AML-193 (cell line): ENCODE measurements at places on chromosomes 1 and 21.
A peak's percentile ranks its signal among the peaks of the same experiment; 100 is the strongest.

GRCh38 chr1:158028969-158029368 is 35.5 kb downstream of the KIRREL1 start:
- DNase-seq: no peak

GRCh38 chr1:114224196-114224907 is 70.7 kb upstream of the SYT6 start:
- DNase-seq: no peak

GRCh38 chr1:211828584-211829342 is 1.8 kb downstream of the LPGAT1 start:
- no peak for DNase-seq

DNA sequence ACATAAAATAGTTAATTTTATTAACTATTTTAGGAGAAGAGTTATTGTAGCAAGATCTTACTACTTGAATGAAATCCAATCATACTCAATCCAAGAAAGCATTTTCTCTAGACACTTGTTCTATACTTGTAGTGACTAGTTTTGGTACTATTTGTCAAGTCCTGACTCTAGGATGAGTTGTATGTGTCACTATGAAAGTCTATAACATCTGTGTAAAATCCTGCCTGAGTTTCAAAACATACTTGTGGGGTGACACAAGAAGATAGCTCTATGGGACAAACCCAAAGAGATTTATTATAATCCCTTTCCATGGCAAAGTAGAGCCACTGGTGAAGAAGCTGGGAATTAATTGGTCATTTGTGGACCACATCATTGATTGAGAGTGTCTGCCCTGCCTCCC is 1042.2 kb upstream of the ADGRL4 start:
- DNase-seq: no peak

DNA sequence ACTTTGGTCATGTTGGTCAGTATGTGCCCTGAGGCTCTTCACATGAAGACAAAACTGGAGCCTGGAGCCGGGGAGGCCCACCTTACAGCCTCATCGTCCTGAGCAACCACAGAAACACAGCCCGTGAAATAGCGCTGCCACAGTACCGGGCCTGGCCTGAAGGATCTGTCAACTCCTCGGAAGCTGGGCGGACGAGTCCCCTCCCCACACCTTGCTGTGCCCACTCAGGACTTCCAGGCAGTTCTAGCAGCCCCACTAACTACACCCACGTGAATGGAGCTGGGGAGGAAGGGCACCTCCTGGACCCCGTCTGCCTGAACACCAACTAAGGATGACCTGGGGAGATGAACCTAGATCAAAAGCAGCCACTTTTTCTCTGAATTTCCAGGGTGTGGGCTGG is 24.7 kb downstream of the SDE2 start:
- no peak for DNase-seq

DNA sequence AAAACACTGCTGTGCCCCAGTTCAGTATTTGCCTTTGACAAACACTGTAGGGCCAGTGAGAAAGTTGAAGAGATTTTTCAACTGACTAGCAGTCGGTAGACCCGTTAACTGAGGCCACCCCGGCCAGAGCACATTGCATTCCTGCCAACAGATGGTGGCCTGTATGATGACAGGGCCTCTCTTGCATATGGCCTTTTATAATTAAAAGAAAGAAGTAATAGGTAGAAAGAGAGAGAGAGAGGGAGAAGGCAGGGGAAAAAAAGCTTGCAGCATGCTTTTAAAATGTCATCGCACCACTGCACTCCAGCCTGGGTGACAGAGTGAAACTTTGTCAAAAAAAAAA is 4.7 kb upstream of the C1orf174 start:
- no peak for DNase-seq

GRCh38 chr1:211482306-211482705 is 9.7 kb downstream of the RD3 start:
- no peak for DNase-seq

DNA sequence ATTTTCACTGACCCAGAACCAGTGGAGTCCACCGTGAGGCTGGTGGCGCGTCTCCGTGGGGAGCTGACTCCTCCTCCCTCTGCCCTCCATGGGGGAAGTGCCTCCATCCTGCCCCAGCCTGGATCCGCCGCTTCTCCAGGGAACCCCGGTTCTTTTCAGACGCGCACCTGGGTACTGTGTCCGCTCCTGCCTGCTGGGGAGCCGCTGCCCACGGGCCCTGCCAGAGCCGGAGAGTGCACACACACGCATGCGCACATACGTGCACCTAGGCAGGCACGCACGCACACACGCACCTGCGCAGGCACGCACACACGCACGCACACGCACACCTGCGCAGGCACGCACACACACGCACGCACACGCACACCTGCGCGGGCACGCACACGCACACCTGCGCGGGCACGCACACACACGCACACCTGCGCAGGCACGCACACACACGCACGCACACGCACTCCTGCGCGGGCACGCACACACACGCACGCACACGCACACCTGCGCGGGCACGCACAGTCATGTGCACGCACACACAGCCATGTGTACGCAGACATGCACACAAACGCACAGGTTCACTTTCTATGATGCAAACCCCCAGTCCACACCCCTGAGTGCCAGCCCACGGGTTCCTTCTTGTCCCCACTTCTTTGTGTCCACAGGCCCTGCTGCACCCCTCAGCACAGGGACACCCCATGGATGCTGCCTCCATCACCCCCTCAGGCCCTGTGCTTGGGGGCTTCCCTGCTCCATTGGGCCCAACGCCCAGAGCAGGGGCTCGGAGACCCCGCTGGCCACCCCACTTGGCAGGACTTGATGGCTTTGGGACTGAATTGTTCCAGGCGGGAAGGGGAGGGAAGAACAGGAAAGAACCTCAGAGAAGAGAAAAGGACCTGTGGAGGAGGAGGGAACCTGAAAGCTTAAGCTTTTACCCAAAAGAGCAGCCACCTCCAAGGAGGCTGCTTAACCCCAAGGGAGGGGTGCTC is 42.7 kb downstream of the MORN1 start:
- DNase-seq: no peak

DNA sequence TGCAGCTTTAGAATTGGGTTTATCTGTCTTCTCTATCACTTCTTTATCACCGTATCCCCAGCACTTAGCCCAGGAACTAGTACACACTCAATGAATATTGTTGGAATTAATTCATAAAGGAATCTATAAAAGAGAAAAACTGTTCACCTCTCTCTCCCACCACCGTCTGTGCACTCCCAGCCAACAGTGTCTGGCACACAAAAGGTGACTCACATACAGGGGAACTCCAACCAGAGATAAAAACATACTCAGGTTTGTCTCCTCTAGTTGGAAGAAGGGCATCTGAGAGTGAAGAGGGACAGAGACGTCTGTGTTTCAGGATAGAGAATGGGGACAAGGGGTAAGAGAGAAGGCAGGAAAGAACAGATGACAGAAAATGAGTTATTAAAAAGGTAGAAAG is 10.0 kb downstream of the ITLN1 start:
- no peak for DNase-seq

DNA sequence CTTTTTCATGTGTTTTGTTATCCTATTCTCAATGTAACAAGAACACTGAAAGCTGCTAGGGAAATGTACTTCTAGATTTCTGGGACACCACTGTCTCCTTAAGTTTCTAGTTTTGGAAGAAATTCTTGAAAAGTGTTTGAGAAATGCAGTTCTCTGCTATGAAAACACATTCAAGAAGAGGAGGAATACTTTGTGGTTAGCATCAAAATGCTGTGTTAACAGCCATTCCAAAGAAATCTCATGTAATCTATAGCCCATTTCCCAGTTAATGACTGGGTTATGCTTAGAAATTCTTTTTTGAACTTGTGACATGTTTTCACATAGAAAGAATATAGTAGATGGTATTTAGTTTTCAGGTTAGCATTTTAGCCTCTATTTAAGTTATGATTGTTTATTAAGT is 6.0 kb downstream of the RAVER2 start:
- DNase-seq: no peak

GRCh38 chr21:44303490-44303981 is 3.7 kb downstream of the PFKL start:
- DNase-seq: no peak

DNA sequence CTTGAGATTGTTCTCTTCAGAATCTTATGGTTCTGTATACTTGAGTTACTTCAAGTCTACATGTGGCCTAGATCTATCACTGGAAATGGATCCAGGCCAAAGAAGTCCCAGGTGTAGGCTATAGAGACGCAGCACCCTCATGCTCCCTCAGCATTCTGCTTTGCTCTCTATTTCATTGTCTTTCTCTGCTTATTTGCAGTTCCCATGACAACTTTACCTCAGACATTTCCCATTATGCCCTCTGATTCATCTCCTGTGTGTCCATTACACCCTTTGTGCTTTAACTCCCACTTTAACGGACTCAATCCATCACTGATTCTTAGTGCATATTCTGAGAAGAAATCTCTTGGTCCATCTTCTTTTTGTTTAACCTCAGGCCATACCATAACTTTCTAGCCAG is 236.9 kb upstream of the NRIP1 start:
- no peak for DNase-seq

GRCh38 chr1:228032041-228032440 is 25.2 kb downstream of the WNT3A start:
- no peak for DNase-seq

DNA sequence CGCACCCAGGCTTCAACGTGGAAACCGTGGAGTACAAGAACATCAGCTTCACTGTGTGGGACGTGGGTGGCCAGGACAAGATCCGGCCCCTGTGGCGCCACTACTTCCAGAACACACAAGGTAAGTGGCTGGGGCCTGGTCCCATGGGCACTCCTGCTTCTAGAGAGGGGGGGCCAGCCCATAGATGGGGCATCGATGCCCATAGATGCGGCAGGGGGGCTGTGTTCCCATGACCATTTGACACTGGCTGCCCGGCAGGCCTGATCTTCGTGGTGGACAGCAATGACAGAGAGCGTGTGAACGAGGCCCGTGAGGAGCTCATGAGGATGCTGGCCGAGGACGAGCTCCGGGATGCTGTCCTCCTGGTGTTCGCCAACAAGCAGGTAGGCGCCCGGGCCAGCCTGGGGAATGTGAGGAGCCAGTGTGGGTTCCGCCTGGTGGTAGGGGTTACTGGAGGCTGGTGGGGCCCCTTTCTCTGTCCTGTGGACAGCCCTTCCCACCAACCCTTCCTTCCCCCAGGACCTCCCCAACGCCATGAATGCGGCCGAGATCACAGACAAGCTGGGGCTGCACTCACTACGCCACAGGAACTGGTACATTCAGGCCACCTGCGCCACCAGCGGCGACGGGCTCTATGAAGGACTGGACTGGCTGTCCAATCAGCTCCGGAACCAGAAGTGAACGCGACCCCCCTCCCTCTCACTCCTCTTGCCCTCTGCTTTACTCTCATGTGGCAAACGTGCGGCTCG is 5.6 kb downstream of the C1orf35 start:
- no peak for DNase-seq

- no peak for DNase-seq
Observed at GRCh38 chr1:67137307-67137753, 2.6 kb upstream of the C1orf141 start.

DNA sequence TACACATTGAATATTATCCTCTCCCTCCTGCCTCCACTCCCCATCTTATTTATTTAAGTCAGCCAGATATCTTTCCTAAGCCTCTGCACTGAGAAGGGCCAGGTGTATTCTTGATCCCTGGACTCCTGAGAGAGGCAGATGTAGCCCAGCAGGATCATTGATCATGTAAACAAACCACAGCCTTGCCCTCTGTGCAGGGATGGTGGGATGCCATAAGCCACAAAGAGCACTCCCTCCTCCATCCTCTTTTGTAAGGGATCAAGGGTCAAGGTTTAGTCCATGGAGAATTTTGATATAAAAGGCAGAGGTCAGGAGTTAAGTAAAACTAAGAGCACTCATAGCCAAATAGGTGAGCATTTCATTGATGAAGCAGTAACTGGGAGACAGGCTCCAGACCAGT is 17.3 kb downstream of the PHGDH start:
- DNase-seq: no peak

DNA sequence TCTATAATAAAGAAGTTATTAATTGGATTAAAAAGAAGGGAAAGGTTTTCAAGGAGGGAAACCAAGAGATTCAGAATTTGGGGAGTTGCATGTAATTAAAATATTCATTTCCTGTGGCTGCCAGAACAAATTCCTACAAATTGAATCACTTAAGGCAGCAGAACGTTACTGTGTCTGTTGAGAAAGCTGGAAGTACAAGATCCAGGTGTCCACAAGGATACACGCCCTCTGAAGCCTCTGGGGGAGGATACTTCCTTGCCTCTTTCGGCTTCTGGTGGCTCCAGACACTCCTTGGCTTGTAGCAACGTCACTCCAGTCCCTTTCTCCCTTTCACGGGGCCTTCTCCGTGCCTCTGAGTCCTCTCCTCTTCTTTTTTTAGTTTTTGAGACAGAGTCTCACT is 67.9 kb downstream of the KAZN start:
- no peak for DNase-seq

GRCh38 chr1:237120683-237121082 is 78.7 kb downstream of the RYR2 start:
- no peak for DNase-seq

GRCh38 chr1:78726686-78727085 is 77.1 kb downstream of the IFI44 start:
- no peak for DNase-seq

DNA sequence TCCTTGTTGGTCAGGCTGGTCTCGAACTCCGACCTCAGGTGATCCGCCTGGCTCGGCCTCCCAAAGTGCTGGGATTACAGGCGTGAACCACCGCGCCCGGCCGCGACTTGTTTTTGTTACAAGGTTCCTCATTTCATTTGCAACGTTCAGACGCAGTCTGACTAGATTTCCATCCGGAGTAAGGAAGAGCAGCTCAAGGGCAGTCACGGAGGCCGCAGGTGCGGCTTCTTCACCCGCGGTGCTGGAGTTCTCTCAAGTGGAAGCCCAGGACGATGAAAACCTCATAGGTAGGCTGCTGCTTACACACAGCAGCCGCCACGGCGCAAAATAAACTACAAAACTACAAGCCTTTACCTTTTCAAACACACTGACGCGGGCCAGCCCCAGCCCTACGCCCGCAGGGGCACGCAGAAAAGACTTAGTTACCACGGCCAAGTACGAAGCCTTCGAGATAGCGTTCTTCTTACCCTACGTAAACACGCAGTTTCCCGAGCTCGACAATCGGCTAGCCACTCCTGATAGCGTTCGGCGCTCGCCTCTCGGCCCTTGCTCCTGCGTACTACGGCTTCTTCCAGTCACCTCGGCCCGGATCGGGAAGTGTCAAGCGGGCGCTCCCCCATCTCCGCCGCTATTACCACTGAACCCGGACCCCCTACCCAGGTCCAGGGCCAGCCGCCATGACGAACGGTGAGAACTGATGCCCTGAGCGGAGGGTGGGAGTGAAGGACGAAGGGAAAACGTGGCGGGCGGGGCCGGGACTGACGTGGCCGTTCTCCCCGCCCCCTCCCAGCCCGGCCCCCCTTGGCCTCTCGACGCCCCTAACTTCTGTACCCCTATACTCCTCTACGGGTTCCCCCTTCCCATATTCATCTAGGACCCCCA is at the start of gene TMEM167B:
TSS of gene TMEM167B (plus strand) at position 569 of the 882 bp plus-strand sequence. CDS start at position 678, 109 bp downstream.
- DNase-seq: peak; percentile 88

- DNase-seq: peak; percentile 91
Observed at GRCh38 chr1:44808938-44809917, 905 bp downstream of the BTBD19 start.

DNA sequence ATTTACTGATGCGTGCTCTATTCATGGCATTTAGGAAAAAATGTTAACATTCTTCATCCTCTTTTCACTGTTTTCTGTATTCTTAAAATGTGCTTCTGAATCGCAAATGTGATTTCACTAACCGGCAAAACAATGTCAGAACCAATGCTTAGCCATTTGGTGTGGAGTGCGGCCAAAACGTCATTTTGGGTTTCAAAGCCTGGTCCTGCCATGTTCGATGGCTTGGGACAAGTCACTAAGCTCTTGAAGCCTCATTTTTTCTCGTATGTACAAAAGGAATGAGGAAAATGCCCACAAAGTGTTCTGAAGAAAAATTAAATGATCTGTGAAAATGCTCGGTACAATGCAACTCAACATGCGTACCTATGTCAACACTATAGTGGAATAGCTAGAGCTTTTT is 175.3 kb downstream of the APP start:
- no peak for DNase-seq
